ENCODE measurements at places on chromosomes 16 and 17.

- no peak for DNase-seq
These were observed 8.2 kb downstream of the PRPSAP1 start for GRCh38 chr17:76345377-76345974.

- DNase-seq, result no peak
These were observed 27.7 kb downstream of the NME3 start for GRCh38 chr16:1743376-1744337.

- DNase-seq, result no peak
These were observed 2.6 kb upstream of the RARA start for GRCh38 chr17:40306395-40306794.

- no peak for DNase-seq
These were observed 19.8 kb downstream of the PPL start for GRCh38 chr16:4917117-4917516.

DNA sequence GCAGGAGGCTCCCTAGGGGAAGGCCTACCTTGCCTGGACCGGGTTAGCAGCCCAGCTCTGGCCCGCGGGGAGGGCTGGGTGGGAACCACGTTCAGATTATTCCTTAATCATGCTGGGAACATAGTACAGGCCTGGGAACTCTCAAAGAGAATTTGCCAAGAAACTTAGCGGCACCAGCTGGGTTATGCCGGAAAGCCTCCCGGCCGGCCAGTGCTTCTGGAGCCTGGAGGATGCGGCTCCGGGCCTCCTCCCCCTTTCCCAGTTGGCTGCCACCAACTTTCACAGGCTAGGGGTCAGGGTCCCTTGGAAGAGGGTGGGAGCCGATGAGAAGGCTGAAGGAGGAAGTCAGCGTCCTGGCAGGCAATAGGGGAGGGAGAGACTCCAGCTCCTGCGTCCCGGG, 10.8 kb downstream of the NGFR start:
- no peak for DNase-seq

- DNase-seq, result no peak
These were observed 50.9 kb downstream of the CYB561 start for GRCh38 chr17:63395075-63395805.

- no peak for DNase-seq
These were observed 58.3 kb upstream of the LGALS9 start for GRCh38 chr17:27572665-27573064.

DNA sequence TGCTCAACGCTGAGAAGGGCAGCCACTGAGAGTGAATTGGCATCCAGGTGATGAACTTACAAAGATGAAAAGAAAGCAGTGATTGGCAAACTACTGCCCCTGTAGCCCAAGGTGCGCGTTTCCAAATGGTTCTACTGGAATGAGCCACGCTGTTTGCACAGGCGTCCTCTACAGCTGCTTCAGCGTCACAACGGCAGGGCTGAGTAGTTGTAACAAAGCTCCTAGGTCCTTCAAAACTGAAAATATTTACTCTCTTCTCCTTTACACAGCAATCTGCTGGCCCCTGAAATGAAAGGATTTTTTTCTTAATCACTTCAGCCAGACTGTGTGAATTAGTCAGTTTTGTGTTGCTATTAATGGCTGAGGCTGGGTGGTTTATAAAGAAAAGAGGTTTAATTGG, 107.2 kb upstream of the FOXF1 start:
- DNase-seq, result no peak

DNA sequence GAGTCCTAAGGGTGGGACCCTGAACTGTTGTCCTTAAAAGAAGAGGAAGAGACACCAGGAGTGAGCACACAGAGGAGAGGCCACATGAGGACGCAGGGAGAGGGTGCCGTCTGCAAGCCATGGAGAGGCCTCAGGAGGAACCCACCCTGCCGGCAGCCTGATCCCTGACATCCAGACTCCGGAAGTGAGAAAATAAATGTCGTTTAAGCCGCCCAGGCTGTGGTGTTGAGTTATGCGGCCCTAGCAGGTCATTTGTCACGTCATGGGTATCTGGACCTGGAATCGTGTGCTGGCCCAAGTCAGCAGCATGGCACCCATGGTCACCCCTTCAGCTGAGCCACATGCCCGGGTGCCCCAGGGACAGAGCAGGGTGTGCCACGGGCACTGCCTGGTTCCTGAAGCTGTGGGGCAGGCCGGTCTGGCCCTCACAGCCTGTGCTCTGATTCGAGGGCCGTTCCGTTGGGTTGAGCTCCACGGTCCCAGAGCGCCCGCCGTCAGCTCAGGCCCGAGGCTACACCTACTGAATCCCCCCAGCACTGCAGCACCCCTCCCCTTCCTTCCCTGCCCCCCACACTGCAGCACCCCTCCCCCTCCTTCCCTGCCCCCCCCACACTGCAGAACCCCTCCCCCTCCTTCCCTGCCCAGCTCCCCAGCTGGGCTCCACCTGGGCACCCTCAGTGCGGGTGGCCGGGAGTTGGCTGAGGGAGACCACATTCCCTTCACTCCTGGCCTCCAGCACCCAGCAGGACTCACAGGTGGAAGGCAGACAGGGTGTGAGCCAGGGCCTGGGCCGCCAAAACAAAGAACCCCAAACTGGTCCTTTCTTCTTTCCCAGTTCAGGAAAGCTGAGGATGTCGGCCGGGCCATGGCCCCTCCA, 2.7 kb upstream of the CCDC57 start:
- no peak for DNase-seq

- DNase-seq, result no peak
These were observed 8.2 kb upstream of the TMEM94 start for GRCh38 chr17:75447951-75448856.

DNA sequence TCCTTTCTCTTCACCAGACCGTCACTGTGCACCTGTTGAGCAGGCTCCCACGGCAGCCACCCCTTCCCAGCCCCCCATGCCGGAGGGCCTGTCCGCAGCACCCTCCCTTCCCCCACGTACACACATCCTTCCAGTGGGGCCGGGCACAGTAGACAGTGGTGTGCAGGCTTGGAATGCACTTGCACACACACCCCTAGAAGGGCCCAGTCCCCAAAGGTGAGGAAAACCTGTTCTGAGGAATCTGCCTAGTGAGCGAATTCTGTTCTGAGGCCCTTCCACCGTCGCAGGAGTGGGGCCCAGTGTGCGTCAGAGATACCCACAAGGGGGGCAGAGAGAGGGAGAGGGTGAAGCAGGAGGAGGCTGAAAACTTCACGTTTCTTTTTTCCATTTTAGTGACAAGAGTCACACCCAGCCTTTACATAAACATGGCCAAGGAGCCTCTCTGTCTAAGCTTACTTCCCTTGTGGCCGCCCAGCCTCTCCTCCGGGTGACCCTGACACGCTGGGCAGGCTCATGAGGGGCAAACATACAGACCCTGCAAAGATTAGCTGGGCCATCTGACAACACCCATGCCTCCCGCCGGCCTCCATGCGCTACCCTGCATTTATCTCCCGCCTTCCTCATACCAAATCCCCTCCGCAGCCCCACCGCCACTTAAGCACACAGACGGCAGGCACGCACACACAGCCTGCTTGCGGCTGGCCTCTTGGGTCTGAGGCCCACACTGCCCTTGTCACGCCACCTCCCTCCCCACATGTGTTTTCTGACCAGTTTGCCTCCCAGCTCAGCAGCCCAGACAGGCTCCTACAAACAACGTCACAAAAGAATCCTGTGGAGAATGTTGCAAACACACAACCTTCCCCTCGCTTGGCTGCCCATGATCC, 1.8 kb downstream of the ZBTB4 start:
- no peak for DNase-seq

DNA sequence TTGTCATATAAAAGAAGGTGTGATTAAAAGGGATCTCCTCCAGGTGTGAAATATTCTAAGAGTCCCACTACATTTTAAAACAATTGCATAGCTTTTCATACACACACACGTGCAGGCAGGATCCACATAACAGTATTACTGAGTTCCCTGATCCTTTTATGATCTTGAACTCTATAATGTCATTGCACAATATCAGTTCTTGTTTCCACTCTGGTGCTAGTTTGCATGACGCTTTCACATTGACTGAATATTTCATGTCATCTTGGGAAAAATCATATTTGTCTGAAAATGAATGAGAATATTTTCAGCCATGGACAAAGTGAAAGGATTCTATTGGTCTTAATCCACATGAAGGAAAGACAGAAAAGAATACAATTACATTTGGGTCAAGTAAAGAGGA, 703.8 kb downstream of the CDH8 start:
- no peak for DNase-seq

- DNase-seq, result no peak
These were observed 74.5 kb upstream of the PMFBP1 start for GRCh38 chr16:72246423-72246822.

GRCh38 chr17:83126275-83126811, 46.9 kb downstream of the METRNL start:
- DNase-seq, result no peak

DNA sequence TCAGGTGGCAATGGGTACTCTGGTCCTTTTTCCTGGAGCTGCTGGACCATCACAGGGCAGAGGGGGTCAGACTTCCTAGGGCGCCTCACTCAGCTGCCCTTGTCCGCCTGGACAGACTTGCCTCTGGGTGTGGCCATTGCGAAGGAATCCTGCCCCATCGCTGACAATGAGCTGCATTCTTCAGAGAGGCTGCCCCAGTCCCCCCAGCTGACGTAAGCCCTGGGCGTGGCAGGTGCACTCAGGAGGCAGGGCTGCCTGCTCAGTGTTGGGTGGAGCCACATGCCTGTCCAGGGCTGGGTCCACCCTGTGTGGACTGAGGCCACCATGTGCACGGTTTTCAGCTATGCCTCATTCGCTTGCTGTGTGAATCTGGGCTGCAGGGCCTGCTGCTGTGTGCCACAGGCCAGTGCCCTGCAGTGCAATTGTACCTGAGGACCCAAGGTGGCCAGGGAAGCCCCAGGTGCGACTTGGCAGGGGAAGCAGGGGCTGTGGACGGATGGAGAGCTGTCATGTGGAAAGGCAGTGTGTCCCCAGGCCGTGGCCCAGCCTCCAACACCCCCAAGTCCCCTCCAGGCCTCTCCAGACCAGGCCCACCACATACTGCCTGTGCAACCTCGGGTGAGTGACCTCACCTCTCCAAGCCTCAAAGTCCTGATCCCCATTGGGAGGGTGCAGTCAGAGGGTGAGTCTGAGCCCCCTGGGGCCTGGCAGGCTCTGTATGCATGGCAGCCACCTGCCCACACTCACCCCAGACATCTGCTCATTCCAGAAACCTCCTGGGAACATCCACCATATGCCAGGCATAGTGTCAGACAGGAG, 14.0 kb upstream of the MPRIP start:
- no peak for DNase-seq

DNA sequence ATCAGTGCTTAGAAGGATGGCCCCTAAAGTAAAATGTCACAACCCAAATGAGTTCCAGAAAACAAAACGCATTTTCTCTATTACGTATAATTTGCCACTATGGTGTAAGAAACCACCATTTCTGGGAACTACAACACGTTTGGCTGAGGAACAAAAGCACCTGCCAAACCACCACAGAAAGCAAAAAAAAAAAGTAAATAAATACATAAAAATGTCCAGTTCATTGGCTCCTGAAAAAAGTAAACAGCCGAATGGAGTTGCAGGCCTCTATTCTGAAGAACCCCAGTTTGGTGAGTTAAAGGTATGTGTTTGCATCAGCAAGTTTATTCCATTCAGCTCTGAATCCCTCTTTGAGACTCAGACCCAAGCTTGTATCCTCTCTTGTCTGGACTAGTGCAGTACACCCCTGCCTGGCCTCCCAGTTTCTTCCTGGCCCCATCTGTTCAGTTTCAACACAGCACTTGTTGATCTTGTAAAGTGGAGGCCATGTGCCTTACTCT, 36.9 kb downstream of the ERN1 start:
- DNase-seq, result no peak

- DNase-seq, result no peak
These were observed 18.3 kb upstream of the CCL5 start for GRCh38 chr17:35898283-35899070.

DNA sequence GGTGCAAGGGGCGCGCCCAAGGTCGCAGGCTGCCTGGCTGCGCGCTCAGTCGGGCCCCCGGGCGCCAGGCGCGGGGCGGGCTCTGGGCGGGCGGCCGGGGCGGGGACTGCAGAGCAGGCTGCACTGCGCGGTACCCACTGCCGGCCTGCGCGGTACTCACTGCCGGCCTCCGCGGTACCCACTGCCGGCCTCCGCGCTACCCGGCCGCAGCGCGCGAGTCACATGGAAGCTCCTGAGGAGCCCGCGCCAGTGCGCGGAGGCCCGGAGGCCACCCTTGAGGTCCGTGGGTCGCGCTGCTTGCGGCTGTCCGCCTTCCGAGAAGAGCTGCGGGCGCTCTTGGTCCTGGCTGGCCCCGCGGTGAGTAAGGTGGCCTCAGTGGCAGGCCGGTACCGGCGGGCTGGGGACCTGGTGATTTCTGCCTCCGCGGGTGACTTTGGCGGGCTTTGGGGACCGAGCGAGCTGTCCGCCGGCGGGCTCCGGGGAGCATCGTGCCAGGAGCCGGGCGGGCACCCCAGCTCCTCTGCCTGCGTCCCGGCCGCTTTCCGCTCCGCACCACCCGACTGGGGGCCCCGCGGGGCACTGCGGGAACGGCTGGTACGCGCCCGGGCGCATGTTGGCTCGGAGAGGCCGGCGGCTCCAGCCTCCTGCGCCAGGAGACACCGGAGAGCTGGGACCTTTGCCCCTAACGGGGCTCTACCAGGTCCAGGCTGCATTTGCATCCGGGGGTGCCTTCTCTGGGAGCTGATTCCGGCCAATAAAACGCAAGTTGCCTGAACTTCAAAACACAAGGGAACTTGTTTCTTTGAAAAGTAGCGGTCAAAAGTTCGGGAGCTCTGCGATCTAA, at the start of gene SLC47A1:
Gene SLC47A1 (plus strand): TSS at position 137 of the 844 bp plus-strand sequence. CDS start 86 bp downstream, at position 223.
- DNase-seq, result no peak

DNA sequence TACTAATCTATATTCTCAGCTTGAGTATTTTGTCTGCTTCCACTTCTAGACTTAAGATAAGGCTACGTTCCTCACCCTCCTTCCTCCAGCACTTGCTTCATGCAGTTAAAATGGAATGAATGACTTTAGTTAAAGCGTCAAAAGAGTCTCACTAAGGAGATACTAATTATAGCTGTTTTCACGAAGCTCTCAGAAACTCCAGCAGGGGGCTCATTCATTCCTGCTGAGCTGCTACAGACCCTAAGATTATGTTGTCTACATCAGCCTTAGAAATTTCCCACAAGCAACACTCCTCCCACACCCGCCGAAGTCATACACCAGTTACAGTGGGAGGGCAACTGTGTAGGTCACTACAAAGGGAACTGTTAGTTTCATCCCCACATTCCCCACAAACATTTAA, 57.0 kb upstream of the KIFC3 start:
- no peak for DNase-seq

DNA sequence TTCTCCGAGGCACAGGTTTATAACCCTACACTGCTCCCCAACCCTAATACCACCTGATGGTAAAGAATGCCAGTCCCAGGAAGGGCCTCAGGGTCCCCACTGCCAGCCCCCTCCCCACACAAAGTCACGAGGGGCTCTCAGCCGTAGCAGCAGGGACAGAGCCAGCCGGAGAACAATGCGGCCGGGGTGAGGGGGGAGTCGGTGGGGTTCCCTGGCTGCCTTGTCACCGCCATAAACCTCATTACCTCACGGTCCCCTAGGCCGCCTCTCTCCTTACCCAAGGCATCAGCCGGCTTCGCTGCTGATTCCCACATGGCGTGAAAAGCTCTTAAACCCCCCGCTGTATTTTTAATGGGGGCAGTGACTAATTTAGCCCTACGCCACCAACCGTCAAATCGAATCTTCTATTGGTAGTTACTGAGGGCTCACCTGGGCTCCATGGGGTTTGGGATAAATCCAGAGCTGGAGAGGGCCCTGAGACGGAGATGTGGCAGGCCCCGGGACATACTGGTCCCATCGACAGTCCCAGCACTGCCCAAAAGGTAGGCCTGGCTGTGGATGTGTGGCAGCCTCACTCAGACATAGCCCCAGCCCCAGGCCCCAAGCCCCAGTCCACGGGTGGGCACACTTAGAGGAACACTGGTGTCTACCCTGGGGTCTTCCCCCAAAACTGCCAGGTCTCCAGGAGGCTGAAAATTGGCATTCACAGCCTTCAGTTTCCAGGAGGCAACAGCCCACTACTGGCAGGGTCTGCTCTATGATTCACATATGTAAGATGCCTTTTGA, 115.3 kb downstream of the C16orf78 start:
- DNase-seq, result no peak
